Esophagus muscularis mucosa (tissue), 4 donors: ENCODE measurements at places on chromosomes 4 and X. TPM values are rescaled to one million over a fixed set of nuclear protein-coding genes. Genes with fewer than 3 reads are reported as not detected.

The INTU gene
- total RNA-seq, result 5.9 TPM

The ITGB1BP2 gene
- 35.7 TPM for total RNA-seq

The SMIM31 gene
- total RNA-seq, result not detected

The TLR1 gene
- 11.2 TPM for total RNA-seq

The ZDHHC15 gene
- total RNA-seq, result 2.8 TPM

The PF4V1 gene
- not detected for total RNA-seq

The BANK1 gene
- total RNA-seq, result 0.45 TPM

The GNRHR gene
- total RNA-seq, result not detected

The RAI2 gene
- total RNA-seq, result 26.2 TPM

The TRIM2 gene
- total RNA-seq, result 36.9 TPM

The TMEM35A gene
- 22.1 TPM for total RNA-seq

The PPP4R3C gene
- not detected for total RNA-seq

The FAM90A26 gene
- total RNA-seq, result not detected

The GUCY1A1 gene
- 55.8 TPM for total RNA-seq

The SGMS2 gene
- total RNA-seq, result 293 TPM

The ADH6 gene
- total RNA-seq, result not detected

The RBMXL3 gene
- not detected for total RNA-seq

The MGAT4D gene
- total RNA-seq, result not detected

The NPY2R gene
- total RNA-seq, result 0.39 TPM

The MSX1 gene
- total RNA-seq, result 3.2 TPM

The HAND2 gene
- 165 TPM for total RNA-seq

The SAGE1 gene
- total RNA-seq, result not detected

The ZRSR2 gene
- 7.0 TPM for total RNA-seq

The UPF3B gene
- total RNA-seq, result 4.6 TPM

The NLGN4X gene
- 1.7 TPM for total RNA-seq

The FREM3 gene
- total RNA-seq, result not detected

The SYTL5 gene
- not detected for total RNA-seq

The DACH2 gene
- not detected for total RNA-seq

The FRAS1 gene
- total RNA-seq, result 5.3 TPM

The TKTL2 gene
- total RNA-seq, result not detected
